ENCODE measurements at places on chromosomes 11 and 22. TPM values are rescaled to one million over a fixed set of nuclear protein-coding genes. Genes with fewer than 3 reads are reported as not detected.

CRYBB2 gene
- not detected for polyA plus RNA-seq

PLAAT4 gene
- polyA plus RNA-seq: 2.9 TPM

NPAS4 gene
- 0.28 TPM for polyA plus RNA-seq

GRM5 gene
- not detected for polyA plus RNA-seq

MMP10 gene
- not detected for polyA plus RNA-seq

HPS5 gene
- polyA plus RNA-seq: 11.1 TPM

SLC39A13 gene
- polyA plus RNA-seq: 35.3 TPM

CWC15 gene
- 71.6 TPM for polyA plus RNA-seq

TEX54 gene
- polyA plus RNA-seq: not detected

RPL27A gene
- polyA plus RNA-seq: 3,644 TPM

KRTAP5-8 gene
- not detected for polyA plus RNA-seq

MUC5AC gene
- polyA plus RNA-seq: not detected

KDELR3 gene
- polyA plus RNA-seq: 21.4 TPM

KRTAP5-11 gene
- polyA plus RNA-seq: not detected

C11orf52 gene
- 3.1 TPM for polyA plus RNA-seq

TST gene
- polyA plus RNA-seq: 19.6 TPM

GSTT2B gene
- polyA plus RNA-seq: 3.7 TPM

PMM1 gene
- polyA plus RNA-seq: 23.2 TPM

HOATZ gene
- not detected for polyA plus RNA-seq

BATF2 gene
- polyA plus RNA-seq: 0.97 TPM

PIM3 gene
- polyA plus RNA-seq: 13.4 TPM

FGF3 gene
- polyA plus RNA-seq: not detected

CRYBB3 gene
- polyA plus RNA-seq: 0.32 TPM

CHRNA10 gene
- polyA plus RNA-seq: 5.7 TPM

CBLIF gene
- not detected for polyA plus RNA-seq

HORMAD2 gene
- polyA plus RNA-seq: not detected

NXPE4 gene
- polyA plus RNA-seq: not detected

P2RX3 gene
- 5.4 TPM for polyA plus RNA-seq

OR52A1 gene
- 0.03 TPM for polyA plus RNA-seq

LDHAL6A gene
- polyA plus RNA-seq: 0.14 TPM

KCTD14 gene
- 1.0 TPM for polyA plus RNA-seq

ART5 gene
- polyA plus RNA-seq: 4.3 TPM

TRPM5 gene
- 0.04 TPM for polyA plus RNA-seq

APLP2 gene
- polyA plus RNA-seq: 122 TPM

CCDC81 gene
- 0.76 TPM for polyA plus RNA-seq

ARHGAP42 gene
- 25.6 TPM for polyA plus RNA-seq

KIAA1671 gene
- polyA plus RNA-seq: 34.8 TPM

MRPL16 gene
- 31.6 TPM for polyA plus RNA-seq

PIH1D2 gene
- polyA plus RNA-seq: 1.1 TPM

DERL3 gene
- polyA plus RNA-seq: 0.66 TPM

LRP4 gene
- polyA plus RNA-seq: 18.4 TPM

LRRC74B gene
- polyA plus RNA-seq: 0.18 TPM

APOA5 gene
- not detected for polyA plus RNA-seq

SCGB1A1 gene
- not detected for polyA plus RNA-seq

FAM83F gene
- polyA plus RNA-seq: 0.09 TPM

TMPRSS6 gene
- 0.10 TPM for polyA plus RNA-seq

PDE2A gene
- 18.1 TPM for polyA plus RNA-seq

OVOL1 gene
- not detected for polyA plus RNA-seq

GVQW3 gene
- 4.5 TPM for polyA plus RNA-seq

RBMXL2 gene
- polyA plus RNA-seq: not detected

OR51A7 gene
- not detected for polyA plus RNA-seq

OR56A1 gene
- polyA plus RNA-seq: not detected

TSSK2 gene
- not detected for polyA plus RNA-seq

DAGLA gene
- 4.6 TPM for polyA plus RNA-seq

MMP12 gene
- not detected for polyA plus RNA-seq

CHKA gene
- 21.4 TPM for polyA plus RNA-seq

CNIH2 gene
- 2.3 TPM for polyA plus RNA-seq

TLCD5 gene
- 9.6 TPM for polyA plus RNA-seq

ALX4 gene
- 2.4 TPM for polyA plus RNA-seq

Data from forelimb muscle (tissue), 1 donor.